ENCODE measurements at places on chromosomes 12 and 14. TPM values are rescaled to one million over a fixed set of nuclear protein-coding genes. Genes with fewer than 3 reads are reported as not detected.

- no peak for DNase-seq
These were observed 157.4 kb downstream of the PTCSC3 start for GRCh38 chr14:36019126-36019525.

TMEM229B gene
- 2.3 TPM for total RNA-seq

DNA sequence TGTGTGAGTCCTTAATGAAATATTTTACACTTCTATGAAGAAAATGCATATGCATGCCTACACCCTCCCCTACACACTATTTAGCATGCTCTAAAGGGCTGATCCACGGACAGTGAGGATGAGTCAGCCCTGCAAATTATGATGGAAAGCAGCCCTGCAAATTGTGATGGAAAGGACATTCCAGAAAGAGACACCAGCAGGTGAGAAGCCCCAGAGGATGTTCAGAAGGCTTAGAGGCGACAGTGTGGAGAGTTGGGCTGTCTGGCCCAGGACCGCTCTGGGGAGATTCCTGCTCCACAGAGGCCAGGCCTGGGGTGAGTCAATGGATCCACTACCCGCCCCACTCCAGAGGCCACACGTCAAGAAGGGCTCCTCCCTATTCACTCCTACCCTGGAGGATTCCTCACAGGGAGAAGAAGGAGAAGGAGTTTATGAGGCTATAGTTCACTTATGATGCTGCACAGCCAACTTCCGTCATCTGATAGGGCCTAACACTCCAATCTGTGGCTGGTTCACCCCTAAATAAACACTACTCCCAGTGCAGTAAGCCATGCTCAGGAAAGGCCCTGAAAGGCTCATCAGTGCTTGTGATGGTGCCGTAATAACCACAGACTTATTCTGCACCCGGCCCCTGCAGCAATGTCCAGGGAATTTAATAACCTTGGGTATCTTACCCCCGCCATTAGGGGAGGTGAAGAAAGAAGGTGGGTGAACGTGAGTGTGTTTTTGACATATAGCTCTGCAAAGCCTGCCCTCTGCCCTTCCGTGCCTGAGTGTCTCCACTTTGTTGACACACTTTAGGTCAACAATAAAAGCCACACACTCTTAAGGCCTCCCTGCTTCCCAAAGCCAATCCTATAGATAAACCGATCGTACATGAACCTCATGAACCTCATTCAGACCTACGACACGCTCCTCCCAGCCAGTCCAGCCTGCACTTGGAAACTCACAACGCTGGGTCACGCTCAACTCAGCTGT lies 46.4 kb downstream of the CLMN start:
- DNase-seq = no peak

DNA sequence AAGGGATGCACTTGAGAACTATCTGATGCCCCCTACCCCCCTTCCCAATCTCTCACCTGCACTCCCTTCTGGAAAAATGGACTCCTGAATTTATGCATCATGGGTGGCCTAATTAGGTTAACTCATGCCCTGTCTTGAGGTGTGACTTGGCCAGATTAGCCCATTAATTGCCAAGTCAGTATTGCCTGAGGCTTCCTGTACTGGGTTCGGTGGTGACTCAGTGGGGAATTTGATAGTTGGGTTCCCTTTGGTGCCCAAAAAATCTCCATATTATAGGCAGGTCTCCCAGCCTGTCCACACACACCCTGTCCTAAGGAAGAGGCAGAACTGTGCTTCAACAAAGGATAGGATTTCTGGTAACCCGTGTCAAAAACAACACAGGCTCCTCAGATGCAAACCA lies 146.1 kb downstream of the CHST11 start:
- no peak for DNase-seq

KRT81 gene
- not detected for total RNA-seq

RPGRIP1 gene
- total RNA-seq = not detected

DNA sequence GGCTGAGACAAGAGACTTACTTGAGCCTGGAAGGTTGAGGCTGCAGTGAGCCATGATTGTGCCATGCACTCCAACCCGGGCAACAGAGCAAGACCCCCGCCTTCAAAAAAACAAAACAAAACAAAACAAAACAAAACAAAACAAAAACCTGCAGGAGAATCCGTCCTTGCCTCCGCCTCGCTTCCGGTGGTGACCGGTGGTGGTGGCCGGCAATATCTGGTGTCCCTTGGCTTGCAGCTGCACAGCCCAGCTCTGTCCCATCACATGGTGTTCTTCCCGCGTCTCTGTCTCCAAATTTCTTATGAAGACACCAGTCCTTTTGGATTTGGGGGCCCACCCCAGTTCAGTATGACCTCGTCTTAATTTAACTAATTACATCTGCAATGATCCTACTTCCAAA lies 10.0 kb downstream of the SMIM41 start:
- no peak for DNase-seq

GRCh38 chr12:70660620-70661219 lies 23.5 kb upstream of the PTPRB start:
- peak; percentile 2 for DNase-seq

SCNN1A gene
- total RNA-seq = 3.8 TPM

GRCh38 chr14:57761800-57762199 lies 104.1 kb downstream of the SLC35F4 start:
- no peak for DNase-seq

- DNase-seq = no peak
These were observed 145.9 kb downstream of the NRXN3 start for GRCh38 chr14:78316052-78316451.

DNA sequence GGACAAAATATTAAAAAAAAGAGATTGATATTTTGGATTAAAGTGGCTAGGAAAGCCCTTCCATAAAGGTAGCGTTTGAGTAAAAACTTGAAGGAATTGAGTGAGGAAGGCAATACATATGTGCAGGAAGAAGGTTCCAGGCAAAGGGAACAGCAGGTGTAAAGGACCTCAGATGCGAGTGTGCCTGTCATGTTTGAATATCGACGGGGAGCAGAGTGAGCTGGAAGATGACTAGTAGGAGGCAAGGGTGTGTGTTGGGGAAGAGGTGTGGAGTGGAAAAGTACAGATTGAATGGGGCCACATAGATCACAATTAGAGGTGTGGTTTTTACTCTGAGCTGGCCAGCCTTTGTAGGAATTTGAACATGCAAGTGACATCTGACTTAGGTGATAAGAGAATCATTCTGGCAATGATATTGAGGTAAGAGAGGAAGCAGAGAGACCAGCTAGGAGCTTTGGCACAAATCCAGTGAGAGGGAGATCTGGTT lies 15.0 kb upstream of the FBXO33 start:
- peak; percentile 35 for DNase-seq

- no peak for DNase-seq
These were observed 87.8 kb downstream of the ZFP36L1 start for GRCh38 chr14:68704736-68705720.

DNA sequence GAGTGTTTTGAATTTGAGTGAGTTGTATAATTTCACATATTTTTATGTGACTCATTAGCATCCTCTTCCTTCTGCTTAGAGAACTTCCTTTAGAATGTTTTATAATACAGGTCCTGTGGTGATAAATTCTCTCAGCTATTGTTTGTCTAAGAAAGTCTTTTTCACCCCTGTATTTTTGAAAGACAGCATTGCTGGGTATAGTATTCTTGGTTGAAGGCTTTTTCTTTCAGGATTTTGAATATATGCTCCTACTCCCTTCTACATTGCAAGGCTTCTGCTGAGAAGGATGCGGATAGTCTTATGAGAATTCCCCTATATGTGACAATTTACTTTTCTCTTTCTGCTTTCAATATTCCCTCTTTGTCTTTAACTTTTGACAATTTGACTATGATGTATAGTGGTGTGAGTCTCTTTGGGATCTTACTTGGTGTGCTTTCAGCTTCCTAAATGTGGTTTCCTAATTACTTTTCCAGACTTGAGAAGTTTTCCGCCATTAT lies 118.9 kb upstream of the HMGA2 start:
- no peak for DNase-seq

GRCh38 chr12:1130164-1130563 lies 139.1 kb downstream of the ERC1 start:
- DNase-seq = peak; percentile 22

DNA sequence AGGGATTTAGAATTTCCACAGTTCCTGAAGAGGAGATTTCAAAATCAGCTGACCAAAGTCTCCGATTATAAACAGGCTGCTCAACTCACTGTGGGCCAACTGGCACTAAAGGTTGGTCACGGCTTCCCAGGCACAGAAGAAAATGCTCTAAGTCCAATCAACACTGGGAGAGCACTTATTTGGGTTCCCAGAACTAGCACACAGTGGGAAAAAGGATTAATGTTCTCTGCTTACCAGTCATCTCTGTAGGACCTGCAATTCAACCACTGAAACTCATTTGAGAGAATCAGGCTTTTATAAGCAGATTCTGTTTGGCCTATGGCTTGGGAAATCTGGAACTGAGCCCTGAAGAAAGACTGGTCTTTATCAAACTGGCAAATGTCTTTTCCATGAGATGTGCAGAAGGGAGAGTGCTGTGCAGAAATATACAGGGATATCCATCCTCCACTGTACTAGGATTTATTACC lies 49.4 kb downstream of the ABCC9 start:
- DNase-seq = no peak

SPIC gene
- total RNA-seq = not detected

DNA sequence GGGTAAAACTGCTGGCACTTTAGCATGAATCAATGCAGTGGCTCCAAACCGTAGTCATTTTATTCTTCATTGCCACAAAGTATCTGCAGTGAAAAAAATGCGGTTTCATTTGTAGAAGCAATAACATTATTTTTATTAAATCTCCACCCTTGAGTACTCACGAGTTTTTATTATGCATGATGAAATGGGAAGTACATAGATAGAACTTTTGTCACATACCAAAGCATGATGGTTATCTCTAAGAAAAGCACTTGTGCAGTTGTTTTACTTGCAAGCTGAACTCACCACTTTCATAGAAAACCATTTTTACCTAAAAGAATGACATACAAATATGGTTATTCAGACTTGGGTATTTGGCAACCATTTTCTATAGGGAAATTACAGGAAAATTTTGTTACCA lies 90.3 kb downstream of the PELI2 start:
- DNase-seq = no peak

TEX52 gene
- total RNA-seq = 0.29 TPM

DNA sequence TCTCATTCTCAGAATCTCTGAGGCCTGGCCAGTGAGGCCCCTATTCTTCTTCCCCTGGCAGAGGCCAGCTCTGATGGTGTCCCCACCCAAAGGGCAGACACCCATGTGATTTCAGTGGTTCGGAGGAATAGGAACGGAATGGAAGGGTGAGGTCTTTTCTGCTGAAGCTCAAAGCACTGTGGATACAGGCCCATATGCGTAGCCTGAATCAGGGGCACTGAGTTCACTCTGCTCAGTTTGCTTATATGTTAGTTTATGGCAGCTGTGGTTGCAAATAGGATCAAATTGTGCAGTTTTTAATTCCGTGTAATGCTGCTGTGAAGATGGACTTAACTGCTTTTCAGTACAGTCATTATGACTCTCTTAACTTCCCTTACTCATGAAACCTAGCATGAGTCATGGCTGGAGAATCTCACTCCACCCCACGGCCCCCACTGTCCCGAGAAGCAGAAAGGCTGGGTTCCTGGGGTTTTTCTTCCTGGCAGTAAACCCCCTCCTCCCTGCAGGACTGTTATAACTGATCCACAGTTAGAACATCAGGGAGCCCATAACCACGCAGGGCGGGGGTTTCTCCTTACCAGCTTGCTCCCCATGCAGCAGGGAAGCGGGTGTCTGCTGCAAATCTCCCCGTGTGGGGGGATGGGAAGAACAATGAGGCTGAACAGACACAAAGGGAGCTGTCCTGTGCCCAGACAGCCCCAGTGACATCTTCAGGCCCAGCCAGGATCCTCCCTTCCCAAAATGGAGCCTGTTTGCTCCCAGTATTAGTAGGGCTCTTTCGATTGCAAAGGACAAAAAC lies 122.7 kb downstream of the SLC38A6 start:
- DNase-seq = peak; percentile 49

PDZRN4 gene
- not detected for total RNA-seq

DNA sequence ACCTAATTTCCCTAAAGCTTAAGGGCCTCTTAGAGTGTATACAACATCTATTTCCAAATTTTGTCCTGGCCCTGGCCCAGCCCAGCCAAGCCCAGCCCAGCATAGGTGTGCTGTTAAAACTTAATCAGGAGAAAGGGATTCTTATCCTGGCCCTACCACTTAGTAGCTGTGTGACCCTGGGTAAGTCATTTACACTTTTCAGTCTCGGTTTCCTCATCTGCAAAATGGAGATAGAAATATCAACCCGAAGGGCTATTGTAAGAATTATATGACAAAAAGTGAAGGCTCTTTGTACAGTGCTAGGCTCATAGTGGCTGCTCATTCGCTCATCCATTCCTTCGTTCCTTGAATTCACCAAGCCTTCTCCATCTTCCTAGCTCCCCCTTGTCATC lies 442 bp downstream of the ERG28 start:
- no peak for DNase-seq

GRCh38 chr12:121537814-121538698 lies 42.8 kb downstream of the KDM2B start:
- DNase-seq = peak; percentile 73

- no peak for DNase-seq
These were observed 38.5 kb upstream of the SFSWAP start for GRCh38 chr12:131672311-131672940.

TPPP2 gene
- total RNA-seq = not detected
